ENCODE measurements at places on chromosomes 5 and 9.

- DNase-seq = peak; percentile 65
Observed at GRCh38 chr5:35651002-35651756, 33.5 kb downstream of the SPEF2 start.

DNA sequence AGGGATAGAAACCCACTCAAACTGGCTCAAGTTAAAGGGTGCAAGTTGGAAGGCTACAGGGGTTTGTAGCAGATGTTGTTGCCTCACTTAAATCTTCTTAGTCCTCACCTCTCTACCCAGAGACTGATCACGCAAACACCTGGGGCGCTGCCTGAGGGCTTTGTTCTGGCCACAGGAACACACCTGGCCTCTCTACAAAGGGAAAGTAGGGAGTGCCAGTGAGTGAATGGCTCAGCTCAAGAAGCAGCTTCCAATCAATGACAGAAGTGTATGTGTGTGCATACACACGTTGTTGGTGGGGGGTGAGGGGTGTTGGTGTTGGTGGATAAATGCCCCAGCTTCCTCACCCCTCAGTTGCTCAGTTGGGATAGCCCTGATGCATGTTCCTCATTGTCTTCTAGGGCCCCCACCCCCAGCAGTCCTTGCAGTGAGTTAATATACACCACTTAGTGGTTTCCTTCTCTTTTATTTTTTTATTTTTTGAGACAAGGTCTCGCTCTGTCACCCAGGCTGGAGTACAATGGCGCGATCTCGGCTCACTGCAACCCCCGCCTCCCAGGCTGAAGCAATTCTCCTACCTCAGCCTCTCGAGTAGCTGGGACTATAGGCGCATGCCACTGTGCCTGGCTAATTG is 30.6 kb upstream of the CTNNA1 start:
- DNase-seq = no peak

DNA sequence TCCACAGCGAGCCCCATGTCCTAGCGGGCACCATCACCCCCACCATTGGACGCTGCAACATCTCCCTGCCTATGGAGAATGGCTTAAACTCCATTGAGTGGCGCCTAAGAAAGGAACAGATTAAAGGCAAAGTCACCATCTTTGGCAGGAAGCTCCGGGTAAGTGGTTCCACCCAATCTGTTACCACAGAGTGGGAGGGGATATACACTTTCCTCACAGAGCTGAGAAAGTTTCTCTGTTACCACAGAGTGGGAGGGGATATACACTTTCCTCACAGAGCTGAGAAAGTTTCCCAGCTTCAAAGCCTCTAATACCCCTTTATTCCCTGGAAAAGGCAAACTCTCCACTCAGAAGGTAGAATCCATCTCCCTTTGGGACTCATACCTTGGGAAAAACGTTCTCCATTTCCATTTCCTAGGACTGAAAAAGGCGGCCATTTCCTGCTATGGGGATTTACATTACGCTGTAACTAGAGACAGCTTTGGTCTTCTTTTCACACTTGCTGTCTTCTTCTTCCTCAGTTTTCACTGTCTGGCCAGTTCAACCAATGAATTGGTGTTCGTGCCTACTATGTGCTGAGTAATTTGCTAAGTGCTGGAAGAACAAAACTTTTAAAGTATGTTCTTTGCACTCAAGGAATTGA is 63.4 kb upstream of the WWC1 start:
- DNase-seq = peak; percentile 61

DNA sequence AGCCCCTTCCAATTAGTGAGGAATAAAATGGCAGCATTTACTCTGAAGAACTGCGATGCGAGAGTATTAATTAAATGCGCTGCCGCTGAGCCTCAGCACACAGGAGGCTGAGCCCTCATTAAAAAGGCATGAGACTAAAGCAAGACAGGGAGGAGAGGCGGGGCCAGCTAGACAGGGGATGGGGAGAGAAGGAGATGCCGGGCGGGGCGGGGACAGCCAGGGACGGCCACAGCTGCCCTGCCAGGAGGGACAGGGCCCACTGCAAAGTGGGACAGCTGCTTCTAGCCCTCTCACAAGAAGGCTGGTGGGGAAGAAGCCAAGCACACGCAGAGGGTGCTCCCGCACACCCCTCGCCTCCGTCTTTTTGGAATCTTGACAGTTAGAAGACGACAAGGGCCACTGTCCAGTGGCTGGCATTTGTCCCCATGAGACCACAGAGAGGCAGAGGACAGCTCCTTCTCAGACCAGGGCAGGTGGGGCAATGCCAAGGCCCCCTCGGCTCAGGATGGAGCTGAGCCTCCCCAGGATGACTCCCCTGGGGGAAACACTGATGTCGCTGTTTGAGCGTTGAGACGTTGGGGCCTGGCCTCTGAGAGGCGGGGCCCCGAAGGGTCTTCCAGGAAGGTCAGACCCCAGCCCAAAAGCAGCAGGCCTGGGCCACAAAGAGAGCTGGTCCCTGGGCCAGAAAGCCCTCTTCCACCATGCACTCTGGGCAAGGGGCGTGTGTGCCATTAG is 26.9 kb downstream of the ADAMTS2 start:
- DNase-seq = no peak

- no peak for DNase-seq
Observed at GRCh38 chr5:180080486-180081280, 9.1 kb upstream of the RNF130 start.

GRCh38 chr9:7097040-7097715 is 339.4 kb downstream of the KDM4C start:
- no peak for DNase-seq

DNA sequence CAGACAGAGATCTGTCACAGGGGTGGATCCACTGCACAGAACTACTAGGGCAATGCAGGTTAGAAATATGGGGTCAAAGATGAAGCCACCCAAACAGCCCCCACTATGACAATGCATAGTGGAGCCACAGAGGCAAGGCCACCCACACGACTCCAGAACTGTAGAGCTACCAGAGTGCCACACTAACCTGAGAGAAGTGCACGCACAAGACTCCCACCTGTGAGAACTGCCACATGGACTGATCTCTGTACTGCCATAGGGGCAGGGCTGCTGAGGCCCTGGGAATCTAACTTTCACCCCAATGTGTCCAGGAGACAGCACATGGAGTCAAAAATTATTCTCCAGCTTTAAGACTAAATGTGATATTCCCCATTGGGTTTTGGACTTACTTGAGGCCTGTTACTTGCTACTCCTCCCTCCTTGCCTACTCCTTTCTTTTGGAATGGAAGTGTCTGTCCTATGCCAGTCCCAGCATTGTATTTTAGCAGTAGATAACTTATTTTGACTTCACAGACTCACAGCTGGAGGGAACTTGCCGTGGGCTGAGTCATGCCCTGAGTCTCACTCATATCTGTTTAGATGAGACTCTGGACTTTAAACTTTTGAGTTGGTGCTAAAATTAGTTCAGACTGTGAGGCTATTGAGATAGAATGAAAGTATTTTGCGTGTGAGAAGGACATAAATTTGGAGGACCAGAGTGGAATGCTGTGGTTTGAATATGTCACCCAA is 853.3 kb downstream of the MAT2B start:
- DNase-seq = peak; percentile 37

- DNase-seq = no peak
Observed at GRCh38 chr9:99211746-99212145, 10.0 kb downstream of the ALG2 start.

- DNase-seq = peak; percentile 34
Observed at GRCh38 chr5:83900306-83900705, 179.7 kb upstream of the HAPLN1 start.

DNA sequence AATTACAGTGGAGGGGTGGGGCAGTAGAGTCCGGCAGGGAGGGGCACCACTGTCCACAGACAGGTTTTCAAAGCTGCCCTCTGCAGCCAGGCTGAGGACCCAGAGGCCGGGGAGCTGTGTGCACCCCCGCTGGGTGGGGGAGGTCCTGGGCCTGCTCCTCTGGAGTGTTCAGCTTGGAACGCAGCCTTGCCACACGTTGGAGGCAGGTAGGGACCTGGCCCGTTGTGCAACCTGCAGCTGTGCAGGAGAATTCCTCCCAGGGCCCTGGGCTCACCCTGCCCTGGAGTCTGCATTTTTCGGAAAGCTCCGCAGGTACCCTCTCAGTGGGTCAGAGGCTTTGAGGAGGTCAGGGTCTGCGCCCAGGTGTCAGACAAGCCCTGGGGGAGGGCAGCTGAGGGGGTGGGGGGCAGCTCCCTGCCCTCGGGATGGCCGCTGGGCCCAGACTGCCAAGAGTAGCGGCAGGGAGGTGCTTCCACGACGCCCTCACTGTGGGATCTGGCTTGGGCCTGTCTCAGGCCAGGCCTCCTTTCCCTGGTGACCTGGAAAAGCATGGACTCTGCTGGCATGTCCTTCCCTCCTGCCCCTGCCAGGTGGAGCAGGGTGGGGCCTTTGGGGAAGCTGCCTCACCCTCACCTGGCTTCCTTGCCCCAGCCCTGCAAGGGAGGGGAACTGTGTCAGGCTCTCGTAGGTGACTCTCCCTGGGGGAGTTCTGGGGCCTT is 29.5 kb downstream of the RXRA start:
- DNase-seq = no peak

- no peak for DNase-seq
Observed at GRCh38 chr9:112546149-112547012, 59.8 kb downstream of the KIAA1958 start.

DNA sequence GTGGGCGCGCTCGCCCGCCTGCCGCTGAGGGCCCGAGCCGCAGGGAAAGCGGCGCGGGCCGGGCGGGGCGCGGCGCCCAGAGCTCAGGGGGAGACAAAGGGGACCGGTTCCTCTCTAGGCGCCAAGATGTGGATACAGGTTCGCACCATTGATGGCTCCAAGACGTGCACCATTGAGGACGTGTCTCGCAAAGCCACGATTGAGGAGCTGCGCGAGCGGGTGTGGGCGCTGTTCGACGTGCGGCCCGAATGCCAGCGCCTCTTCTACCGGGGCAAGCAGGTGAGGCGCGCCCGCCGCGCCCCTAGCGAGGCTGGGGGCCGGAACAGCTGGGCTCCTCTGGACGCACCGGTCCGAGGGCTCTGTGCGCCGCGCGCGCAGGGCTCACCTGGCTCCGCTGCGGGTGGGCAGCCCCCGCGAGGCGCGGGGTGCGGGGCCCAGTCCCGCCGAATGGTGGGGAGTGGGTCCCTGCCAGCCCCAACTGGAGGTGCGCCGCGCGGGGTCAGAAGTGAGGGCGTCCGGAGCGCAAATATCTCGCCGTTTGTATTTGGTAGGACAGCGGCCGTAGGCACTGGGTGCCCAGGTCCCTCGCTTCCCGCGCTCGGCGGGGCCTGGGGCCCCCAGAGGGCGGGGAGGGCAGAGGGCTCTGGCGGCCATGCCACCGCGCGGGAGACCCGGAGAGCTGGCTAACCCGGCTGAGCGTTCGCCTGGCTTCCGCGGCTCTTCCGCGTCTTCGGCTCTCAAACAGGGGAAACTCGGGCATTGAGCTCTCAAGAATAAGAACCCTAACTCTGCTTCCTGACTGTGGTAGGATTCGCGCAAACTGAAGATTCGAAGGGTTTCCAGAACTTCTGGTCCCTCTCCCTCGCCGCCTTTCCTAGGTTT is 607 bp downstream of the UHRF2 start:
- DNase-seq = peak; percentile 10

GRCh38 chr9:38228331-38229103 is 159.5 kb upstream of the SHB start:
- no peak for DNase-seq

DNA sequence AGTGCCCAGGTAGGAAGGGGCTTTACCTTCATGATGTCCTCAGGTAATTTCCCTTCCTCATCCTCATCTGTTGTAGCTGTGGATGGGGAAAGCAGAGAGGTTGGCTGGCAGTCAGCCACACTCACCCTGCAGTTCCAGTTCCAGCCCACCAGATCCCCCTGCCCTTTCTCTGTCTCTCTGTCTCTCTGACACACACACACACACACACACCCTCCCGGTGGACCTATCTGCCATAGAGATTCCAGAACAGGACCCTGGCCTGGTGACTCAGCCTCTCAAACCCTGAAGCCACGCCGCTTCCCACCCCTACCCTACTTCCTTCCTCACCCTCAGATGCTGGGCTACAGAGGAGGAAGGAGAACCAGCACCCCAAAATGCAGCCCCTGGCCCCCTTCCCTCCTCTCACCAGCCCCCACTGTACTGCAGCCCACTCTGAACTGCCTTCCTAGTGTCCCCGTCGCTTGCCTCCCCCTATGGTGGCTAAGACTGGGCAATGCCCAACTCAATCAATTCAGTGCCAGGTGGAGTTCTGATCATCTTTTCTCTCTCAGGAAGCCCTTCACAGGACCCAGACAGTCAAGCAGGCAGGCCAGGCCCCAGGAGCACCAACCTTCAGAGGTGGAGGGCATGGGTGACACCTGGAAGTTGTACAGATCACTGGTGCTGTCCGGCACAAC is 4.8 kb downstream of the IRF1 start:
- no peak for DNase-seq

GRCh38 chr5:502325-503079 is 21.7 kb downstream of the SLC9A3 start:
- DNase-seq = no peak

GRCh38 chr9:127122176-127123063 is at the start of gene ANGPTL2:
Gene ANGPTL2 (minus strand): TSS chr9:127122635. CDS start chr9:127108731, 13,904 bp downstream.
- DNase-seq = peak; percentile 96

DNA sequence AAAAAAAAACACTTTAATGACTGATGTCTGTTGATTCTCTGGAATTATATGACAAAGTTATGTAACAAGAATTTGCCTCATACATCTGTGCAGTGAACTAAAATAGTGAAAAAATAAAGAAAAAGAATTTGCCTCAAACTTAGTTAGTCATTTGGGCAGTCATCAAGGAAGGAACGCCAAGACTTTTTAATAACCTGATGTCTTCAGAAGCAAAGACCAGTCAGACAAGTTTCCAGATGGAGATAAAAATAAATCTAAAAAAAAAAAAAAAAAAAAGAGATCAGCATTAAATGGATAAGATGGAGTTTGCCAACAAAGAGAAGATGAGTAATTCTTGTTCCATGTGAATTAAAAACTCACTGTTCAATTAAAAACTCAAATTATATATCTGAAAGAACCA is 52.3 kb upstream of the JMY start:
- peak; percentile 23 for DNase-seq

DNA sequence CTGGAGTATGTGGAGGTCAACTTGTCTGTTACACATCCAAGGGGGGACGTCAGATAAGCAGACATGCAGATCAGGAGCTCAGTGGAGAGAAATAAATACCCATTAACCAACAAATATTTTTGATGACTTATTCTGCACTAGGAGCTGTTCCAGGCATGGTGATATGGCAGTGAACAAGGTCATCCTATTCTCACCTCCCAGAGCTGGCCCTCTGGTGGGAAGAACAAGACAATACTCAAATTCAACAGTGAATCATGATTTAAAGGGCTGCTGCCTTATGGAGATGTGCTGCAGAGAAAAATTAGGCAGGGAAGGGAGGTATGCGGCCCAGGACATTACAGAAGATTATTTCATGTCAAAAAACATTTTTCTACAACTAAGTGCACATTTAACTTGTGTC is 36.5 kb downstream of the SYK start:
- DNase-seq = no peak

GRCh38 chr5:134288610-134289009 is 62.7 kb upstream of the PPP2CA start:
- DNase-seq = no peak

GRCh38 chr5:10876006-10876744 is 115.1 kb upstream of the DAP start:
- no peak for DNase-seq
